ENCODE measurements at places on chromosomes 6 and 20.

DNA sequence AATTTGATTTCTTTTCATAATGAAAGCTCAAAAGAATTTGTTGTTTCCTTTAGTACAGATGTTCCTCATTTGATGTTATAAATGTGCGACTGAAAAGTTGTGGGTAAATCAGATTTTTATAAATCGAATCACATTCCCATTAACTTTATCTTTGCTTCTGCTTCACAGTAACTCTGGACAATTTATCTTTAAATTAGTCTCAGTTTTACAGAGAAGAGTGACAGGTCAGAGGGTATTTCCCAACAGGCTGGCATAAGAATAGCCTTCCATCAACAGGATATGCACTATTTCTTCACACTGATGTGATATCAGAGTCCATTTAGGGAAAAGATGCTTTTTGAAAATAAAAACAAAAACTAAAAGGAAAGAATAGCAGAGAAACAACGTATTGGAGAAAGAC lies 286.9 kb downstream of the FRK start:
- DNase-seq, result no peak

GRCh38 chr20:21615617-21616080 lies 89.8 kb upstream of the PAX1 start:
- DNase-seq, result no peak

DNA sequence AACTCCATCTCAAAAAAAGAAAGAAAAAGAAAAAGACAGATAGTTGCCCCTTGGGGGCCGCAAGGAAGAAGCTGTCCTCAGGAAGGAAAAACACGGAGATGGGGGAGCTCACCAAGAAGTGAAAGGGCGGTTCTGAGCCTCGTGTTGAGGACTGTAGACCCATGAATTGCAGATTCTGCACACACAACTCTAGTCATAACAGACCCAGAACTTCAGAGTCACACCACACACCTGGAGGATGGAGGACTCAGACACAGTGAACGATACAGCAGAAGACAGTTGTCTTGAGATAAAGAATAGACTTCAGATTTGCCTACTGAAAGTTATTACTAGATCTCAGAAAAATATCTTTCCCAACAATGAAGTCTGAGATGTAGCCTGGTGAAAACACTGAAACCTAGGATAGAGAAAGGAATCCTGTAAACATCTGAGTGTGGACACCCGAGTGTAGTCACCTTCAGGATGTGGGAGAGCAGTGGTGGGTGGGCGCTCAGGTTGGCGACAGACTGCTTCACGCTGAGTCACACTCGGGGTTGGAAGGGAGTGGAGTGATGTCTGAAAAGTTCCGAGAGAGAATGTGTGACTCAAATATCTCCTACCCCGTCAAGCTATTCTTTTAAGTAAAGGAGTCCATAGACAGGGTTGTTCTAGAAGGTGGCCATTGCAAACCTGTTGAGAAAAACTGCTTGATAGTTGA lies 88.1 kb downstream of the MAP3K4 start:
- DNase-seq, result no peak

GRCh38 chr6:40907198-40907701 lies 131.8 kb downstream of the UNC5CL start:
- no peak for DNase-seq

Data from activated B cell treated with CpG ODN at 0.5 μM for 24 hours (primary cell).